ENCODE measurements at places on chromosomes 1 and 21. TPM values are rescaled to one million over a fixed set of nuclear protein-coding genes. Genes with fewer than 3 reads are reported as not detected.

DNA sequence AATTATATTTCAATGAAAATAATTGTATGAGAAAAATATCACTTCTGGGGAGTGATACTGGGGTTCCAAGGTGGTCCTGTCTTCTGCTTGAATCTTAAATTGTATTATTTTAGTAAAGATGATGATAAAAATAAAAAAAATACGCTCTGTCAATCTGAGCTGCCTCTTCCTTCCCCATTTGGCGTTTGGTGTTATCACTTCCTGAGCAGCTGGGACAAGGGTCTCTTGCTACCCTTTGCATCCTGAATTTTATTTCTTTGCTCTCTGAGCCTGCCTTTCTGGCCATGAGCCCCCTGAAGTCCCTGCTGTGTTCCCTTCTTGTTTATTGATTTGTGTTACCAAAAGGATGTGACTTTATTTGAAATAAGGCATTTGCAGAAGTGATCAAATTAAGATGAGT lies 111.0 kb downstream of the KCNJ6 start:
- no peak for DNase-seq

DNA sequence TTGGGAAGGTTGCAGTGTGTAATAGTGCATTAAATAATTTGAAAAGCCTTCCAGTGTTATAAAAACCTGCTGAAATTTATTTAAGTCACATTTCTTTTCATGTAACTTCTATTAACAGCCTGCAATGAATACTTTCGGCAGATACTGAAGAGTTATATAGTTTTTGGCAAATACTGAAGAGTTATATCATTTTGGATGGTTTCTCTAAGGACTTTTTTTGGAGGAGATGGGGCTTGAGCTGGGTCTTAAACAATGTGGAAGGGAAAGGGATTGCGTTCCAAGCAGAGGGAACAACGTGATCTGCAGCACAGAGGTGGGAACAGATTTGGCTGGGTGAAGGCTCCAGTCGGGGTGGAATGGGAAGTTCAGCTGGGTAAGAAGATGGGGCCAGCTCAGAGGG lies 39.8 kb downstream of the MTR start:
- DNase-seq, result no peak

DNA sequence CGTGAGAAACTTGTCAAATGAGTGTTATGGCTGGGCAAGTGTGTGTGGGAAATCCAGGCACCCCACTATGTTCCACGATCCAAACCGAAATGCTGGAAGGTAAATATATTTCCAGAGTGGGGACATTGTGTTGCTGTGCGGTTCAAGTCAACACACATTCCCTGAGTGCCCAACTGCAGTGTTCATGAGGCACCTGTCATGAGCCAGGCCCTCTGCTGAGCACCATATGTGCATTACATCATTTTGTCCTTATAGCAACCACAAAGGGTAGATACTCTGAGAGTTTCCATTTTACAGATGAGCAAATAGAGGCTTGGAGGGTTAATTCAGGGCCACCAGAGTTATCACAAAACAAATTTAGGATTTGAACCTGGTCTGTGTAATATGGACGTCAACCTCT lies 59.9 kb upstream of the SOD1 start:
- DNase-seq, result no peak

FCGR3B gene
- total RNA-seq, result not detected

MSH4 gene
- 0.43 TPM for total RNA-seq

All from fibroblast of villous mesenchyme (primary cell).